Effector memory CD8-positive, alpha-beta T cell (primary cell): ENCODE measurements at places on chromosomes 6 and 20.

DNA sequence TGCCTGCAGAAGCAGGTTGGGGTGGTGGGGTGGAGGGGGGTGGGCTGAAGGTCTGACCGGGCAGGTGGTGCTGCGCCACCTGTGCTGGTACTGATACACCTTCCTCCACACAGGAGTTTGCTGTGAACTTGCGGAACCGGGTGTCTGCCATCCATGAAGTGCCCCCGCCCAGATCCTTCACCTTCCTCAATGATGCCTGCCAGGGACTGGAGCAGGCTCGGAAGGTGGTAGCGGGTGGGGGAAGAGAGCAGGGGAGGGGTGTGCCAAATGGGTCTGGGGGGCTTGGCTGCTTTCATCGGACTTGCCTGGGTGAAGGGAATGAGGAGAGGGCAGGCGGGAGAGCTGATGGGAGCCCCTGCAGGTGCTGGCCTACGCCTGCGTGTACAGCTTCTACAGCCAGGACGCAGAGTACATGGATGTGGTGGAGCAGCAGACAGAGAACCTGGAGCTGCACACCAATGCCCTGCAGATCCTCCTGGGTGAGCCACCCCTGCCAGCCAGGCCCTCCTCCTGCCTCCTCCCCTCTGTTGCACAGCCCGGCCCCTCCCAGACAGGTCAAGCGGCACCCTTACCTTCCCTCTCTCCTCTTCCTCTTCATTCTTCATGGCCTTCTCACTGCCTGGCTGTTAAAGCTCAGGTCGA lies 6.7 kb downstream of the DNPH1 start:
- DNase-seq: no peak

DNA sequence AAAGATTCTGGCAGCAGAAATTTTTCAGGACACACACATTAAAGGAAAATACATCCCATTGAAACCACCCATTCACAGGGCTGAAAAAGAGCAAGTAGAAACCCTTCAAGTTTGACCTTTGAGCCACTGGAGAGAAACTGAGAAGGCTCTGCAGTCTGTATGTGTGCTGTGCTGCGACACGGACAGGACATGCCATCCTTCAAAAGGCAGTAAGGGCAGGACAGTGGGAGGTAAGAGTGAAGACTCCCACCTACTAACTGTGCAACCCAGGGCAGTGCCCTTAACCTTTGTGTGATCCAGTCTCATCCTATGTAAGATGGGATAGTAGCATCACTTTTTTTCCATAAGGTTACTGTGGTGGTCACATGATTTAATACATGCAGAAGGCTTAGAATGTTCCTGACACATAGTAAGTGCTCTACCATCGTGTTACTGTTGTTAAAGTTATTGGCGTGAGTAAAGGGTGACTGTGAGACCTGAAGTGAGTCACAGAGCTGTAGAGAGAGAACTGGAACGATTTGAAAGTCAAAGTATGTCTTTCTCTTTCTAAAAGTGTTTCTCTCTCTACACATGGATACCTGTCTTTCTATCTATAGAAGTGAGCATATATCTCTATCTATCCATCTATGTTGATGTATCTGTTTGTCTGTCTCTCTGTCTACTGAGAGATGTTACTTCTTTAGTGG lies 153.7 kb upstream of the OLIG3 start:
- no peak for DNase-seq

DNA sequence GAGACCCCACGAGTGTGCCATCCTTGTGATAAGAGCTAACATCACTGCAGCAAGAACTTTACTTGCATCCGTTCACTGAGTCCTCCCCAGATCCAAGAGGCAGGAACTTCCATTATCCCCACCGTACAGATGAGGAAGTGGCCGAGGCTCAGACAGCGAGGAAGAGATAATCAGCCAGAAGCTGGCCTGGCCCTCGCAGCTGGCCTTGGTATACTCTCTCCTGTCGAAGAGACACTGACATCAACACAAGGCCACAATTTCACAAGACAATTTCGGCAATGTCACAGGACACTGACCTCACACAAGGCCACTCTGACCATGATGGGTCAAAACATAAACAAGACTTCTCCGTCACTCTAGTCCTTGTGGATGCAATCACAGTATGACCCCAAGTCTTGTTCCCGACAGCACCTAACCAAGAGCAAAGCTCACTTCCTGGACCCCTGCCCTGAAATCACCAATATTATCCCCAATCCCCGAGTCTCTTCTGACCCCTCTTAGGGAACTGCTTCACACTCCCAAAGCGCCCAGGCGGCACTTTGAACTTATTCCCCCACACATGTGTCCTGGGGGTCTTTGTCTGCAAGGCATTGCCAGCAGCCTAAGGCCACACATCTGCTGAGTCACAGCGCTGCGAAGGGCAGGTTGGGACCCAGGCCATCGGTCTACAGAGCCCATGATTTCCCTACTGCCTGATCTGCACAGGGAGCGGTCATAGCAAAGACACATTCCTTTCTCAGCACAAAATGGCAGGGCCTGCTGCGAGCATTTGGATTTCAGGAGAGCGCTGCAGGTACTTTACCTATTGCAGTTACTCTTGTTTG lies 14.8 kb upstream of the VAPB start:
- no peak for DNase-seq

DNA sequence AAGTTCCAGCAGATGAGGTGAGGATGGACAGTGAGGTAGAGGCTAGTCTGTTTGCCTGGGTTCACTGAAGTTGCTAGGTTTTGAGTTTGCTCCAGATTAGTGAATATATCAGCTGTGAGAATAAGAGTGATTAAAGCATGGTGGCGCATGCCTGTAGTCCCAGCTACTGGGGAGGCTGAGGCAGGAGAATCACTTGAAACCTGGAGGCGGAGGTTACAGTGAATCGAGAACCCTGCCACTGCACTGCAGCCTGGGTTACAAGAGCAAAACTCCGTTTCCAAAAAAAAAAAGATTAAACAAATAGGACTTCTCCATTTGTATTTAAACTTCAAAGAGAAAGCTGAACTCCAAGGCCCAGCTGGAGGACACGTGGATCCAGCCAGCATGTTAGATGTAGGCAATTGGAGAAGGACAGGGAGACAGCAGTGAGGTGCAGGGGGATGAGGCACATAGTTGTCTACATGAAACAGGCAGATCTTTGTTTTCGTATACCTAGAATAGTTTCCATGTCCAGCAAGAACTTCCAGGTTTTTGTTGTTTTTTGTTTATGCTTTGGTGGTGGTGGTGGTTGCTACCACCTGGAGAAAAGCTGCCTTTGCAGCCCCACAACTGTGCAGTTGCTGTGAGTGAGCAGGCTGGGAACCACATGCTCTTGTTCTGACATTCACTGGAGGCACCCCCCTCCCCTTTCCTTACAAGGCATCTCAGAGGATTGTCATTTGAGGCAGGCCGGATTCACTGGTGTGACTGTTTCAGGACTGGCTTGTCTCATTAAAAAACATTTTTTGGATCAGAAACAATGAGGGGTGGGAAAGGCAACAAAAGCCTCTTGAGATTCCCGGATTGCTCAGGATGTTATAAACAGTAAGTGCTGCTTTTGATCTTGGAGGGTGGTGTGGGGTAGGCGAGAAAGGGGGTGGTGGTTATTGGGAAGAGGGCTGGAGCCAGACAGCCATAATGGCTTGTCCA lies 72.3 kb downstream of the JARID2 start:
- no peak for DNase-seq

GRCh38 chr6:123064038-123064437 lies 68.0 kb downstream of the CLVS2 start:
- no peak for DNase-seq

GRCh38 chr6:24522228-24523176 lies 27.7 kb downstream of the ALDH5A1 start:
- DNase-seq: no peak

- DNase-seq: no peak
These were observed 73.3 kb downstream of the ADGRG6 start for GRCh38 chr6:142374965-142375733.

DNA sequence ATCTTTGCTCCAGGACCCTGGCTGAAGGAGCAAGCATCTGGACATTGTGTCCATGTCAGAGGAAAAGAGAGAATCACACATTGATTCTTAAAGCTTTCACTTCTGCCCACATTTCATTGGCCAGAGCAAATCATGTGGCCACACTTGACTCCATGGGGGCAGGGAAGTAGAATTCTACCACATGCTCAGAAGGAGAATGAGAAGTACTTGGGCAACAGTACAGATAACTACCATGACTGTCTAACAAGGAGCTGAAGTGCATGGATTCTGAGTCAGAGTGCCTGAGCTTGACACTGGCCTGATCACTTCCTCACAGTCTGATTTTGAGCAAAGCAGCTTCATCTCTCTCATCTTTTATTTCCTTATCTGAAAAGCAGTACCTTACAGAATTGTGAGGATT lies 38.6 kb downstream of the GHRH start:
- DNase-seq: no peak

- DNase-seq: no peak
These were observed 70.3 kb downstream of the SMAP1 start for GRCh38 chr6:70738028-70738427.
